ENCODE measurements at places on chromosomes 12 and 14.

GRCh38 chr14:95507174-95507573 is 9.3 kb downstream of the SYNE3 start:
- no peak for DNase-seq

GRCh38 chr14:36162267-36162666 is 14.3 kb downstream of the PTCSC3 start:
- DNase-seq = no peak

GRCh38 chr12:48216785-48217184 is 13.7 kb upstream of the OR10AD1 start:
- DNase-seq = no peak

- no peak for DNase-seq
Measured at GRCh38 chr12:32455607-32456071, 56.3 kb downstream of the FGD4 start.

GRCh38 chr12:66744956-66745383 is 66.1 kb upstream of the GRIP1 start:
- DNase-seq = no peak

DNA sequence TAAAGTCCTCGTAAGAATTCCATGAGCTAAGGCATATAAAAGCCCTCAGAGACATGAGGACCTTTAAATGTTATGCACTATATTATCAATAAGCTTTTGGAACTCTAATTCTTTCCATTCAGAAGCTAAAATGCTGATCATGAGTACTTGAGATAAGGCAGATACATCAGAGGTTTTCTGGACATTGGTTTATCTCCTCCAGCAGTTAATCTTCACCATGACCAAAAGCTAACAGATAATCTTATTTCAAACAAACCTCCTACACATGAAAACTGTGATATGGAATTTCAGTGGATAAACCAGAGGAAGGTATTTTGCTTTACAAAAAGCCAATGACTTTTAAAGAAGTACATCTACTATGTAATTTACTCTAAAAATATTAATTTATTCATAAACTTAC is 97.9 kb upstream of the BBS10 start:
- no peak for DNase-seq

DNA sequence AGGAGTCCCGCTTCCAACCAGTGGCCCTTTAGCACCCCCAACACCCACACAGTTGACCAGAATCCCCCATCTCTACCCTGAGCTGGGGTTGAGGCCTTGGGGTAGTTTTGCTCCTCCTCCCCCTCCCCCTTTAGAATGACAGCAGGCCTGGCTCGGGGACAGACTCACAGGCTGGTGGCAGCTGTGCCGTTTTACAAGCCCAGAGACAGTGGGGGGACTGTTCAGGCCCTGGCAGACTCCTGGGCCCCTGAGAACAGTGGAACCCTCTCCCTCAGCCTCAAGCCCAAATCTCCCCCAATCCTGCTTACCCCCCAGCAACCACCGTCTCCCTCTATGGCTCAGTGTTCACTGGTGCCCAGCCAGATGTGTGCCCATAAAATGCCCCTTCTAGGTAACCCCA is 10.1 kb downstream of the TMEM119 start:
- no peak for DNase-seq

GRCh38 chr14:106789318-106789717 is 1262.9 kb downstream of the TMEM121 start:
- DNase-seq = no peak

- no peak for DNase-seq
Measured at GRCh38 chr12:71164166-71164565, 6.4 kb upstream of the TSPAN8 start.

- DNase-seq = no peak
Measured at GRCh38 chr12:73225371-73225937, 953.3 kb downstream of the TRHDE start.

DNA sequence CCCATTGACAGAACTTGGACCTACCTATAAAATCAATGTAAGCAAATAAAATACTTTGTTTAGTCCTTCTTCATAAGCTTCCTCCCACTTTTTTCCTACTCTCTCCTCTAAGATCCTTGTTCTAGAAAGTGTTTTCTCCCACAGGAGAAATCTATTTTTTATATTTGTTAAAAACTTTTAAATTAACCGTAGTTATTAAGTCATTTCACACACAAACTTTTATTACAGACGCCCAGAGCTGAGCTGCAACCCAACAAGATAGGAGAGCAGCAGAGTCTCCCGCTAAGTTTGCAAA is 27.7 kb downstream of the DAD1 start:
- no peak for DNase-seq

- DNase-seq = no peak
Measured at GRCh38 chr12:25051171-25051570, 102.3 kb upstream of the BCAT1 start.

GRCh38 chr12:108611884-108612415 is 14.1 kb upstream of the TMEM119 start:
- DNase-seq = peak; percentile 54

GRCh38 chr14:101347893-101348777 is 213.2 kb upstream of the DIO3 start:
- no peak for DNase-seq

- DNase-seq = peak; percentile 32
Measured at GRCh38 chr12:92502417-92503028, 200.3 kb upstream of the PLEKHG7 start.

GRCh38 chr14:59912443-59912842 is 7.5 kb upstream of the LRRC9 start:
- no peak for DNase-seq

DNA sequence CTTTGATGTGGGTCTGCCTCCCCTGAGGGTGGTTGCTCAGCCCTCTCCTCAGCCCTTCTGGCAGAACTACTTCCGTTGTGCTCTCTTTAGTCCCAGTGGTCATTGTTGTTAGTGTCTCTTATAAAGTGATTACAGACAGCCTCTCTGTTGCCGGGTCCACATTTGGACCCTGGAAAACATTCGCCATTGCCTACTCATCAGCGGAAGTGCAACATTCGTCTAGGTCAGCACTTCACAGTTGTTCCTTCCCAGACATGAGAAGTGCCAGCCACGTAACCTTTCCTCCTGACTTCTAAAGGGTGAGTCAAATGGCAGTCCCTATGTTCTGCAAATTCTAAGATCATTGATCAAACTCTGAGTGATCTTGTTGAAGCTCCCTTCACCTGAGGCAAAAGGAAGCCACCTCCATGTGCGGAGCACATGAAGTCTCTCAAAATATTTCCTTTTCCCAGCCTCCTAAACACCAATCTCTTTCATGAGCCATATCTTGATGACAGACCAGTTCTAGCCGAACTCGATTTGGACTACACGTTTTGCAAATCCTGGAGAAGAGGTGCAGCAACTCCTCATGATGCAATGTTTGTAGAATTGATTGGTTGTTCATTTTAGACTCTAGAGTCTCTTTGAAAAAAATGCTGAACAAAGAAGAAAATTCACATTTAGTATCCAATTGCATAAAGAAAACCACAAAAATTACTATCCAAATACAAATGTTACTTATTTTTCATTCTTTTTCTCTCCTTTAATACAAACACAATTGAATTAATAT is 163.8 kb downstream of the RPL10L start:
- DNase-seq = no peak

GRCh38 chr14:68790644-68791077 is 2.2 kb downstream of the ZFP36L1 start:
- peak; percentile 61 for DNase-seq

DNA sequence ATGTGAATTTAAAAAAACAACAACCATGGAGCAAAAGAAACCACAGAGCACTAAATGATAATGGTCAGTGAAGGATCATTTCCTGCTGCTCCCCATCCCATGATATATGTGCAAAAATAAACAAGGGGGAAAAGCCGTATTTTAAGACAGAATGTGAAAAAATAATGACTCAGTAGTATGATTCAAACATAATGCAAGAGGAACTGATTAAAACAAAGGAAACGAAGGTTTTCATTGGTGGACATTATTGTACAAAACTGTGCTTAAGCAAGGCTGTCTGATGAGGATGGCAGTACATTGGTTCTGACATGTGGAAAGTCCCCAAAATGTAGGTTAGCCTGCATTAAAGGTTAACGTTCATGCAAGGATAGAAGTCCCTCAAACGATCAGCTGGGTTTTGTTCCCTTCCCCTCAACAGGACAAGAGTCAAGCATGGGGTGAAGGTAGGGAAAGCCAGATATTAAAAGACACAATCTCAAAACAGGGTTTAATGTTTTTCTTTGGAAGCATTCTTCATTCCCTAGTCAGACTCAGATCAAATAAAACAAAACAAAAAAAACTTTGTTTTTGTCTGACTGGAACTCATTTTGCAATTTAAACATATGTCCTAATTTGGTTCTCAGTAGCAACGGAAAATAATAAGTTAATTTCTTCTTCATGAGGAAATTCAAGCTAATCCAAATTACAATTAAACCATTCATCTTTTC is 26.3 kb upstream of the PTGDR start:
- no peak for DNase-seq

DNA sequence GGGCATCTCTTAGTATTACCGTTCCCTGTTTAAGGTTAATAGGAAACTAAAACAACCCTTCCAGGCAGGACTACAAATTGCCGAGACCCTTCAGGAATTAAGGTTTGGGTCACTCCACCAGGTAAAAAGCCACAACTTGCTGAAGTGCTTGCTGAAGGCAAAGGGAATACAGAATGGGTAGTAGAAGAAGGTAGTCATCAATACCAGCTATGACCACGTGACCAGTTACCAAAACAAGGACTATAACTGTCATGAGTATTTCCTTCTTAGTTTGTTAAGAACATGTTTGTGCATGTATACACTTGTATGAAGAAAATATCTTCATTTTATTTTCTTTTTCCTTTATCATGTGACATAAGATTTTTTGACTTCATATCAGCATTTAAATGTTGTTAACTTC is 578.7 kb upstream of the FBXO33 start:
- no peak for DNase-seq

DNA sequence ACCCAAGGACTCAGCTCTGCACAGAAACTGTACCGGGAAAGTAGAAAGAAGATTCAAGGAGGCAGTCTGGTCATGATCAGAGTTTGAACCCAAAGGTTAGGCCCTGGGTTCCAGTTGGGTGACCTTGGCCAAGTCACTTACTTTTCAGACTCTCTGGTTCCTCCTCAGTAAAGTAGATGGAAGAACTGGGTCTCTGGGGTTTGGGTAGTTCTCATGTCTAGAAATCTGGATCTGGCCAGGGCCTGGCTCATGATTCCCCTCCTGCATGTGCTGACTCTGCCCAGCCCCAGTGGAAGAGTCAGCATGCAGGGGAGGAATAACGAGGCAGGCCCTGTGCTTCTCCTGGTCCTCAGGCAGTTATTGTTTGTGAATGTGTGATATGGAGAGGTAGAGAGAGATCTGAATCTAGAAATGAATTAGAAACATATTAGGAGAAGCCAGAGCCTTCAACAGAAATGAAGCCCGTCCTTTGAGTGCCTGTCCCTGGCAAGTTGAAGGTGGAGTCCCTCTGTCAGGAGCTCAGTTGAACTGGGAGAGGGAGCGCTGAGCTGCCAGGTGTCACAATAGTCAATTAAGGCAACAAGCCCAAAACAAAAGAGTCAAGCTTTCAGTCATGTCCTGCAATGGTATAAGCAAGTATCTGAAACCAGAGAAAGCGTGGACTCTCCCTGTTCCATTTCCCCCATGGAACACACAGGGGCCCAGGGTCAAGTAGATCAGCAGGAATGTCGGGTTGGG is 131.3 kb upstream of the HIF1A start:
- DNase-seq = no peak

- DNase-seq = peak; percentile 7
Measured at GRCh38 chr12:62466018-62466593, 520 bp upstream of the MON2 start.

DNA sequence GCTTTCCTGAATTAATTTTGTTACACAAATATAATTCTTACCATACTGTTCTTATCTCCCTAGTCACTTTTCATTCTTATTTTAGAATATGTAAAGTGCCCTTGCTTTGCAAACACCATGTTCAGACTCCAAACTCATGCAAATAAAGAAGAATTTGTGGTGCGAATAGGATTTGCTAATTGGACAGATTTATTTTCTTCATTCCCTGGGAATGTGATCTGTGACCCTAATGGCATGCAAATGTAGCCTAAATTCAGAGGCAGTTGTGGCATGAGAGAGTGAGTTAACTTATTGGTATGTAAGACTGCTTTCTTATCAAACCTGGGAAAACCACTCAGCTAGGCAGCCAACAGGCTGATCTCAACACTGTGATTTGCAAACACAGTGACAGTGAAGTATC is 10.0 kb downstream of the CAPZA3 start:
- no peak for DNase-seq

- no peak for DNase-seq
Measured at GRCh38 chr14:75437201-75438143, 9.7 kb downstream of the JDP2 start.

DNA sequence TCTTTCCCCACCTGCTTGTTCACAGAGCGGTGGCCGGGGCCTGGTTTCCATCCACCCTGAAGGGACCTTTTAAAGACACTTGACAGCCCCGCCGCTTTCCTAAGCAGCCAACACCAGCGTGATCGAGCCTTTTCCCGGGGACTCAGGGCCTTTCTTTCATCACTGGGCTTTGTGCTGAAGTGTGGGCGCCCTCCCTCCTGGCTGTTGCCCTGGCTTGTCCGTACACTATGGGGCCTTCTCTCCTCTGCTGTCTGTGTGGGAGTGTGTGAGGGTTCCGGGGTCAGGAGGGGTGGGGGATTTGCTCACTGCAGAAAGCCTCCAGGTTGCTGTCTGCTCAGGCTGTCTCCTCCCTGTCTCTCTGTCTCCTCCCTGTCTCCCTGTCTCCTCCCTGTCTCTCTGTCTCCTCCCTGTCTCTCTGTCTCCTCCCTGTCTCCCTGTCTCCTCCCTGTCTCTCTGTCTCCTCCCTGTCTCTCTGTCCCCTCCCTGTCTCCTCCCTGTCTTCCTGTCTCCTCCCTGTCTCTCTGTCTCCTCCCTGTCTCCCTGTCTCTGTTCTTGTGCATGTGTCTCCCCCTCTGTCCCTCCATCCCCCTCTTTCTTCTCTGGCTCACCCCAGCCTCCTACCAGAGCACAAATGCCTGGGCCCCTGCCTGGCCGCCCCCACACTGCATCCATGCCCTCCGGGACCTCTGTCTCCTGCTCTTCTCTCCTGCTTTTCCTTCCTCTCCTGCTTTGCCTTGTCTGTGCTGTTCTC is 64.7 kb downstream of the CCDC92 start:
- no peak for DNase-seq

DNA sequence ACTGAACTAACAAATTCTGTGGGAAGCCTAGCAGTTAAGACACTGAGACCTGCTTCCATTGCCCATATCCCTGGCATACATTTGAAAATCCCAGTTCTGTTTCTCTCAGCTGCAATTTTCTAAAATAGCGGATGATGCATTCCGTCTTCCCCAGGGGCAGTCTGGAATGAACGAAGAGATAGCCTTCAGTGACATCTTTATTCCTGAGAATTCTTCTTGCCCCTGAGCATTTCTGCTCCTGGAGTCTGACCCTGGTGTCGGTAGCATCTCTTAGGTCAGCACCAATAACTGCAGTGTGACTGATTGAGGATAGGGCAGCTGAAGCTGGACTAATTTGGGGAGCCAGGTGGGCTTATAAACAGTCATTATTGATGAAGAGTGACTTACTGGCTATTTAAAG is 552.5 kb downstream of the DIO2 start:
- DNase-seq = no peak

Data from stimulated activated CD4-positive, alpha-beta T cell treated with anti-CD3 and anti-CD28 coated beads, Interleukin-2, amount 100 ng/mL, for 48 hours (primary cell).